T-helper 1 cell (primary cell): ENCODE measurements at places on chromosomes 1 and 21.

DNA sequence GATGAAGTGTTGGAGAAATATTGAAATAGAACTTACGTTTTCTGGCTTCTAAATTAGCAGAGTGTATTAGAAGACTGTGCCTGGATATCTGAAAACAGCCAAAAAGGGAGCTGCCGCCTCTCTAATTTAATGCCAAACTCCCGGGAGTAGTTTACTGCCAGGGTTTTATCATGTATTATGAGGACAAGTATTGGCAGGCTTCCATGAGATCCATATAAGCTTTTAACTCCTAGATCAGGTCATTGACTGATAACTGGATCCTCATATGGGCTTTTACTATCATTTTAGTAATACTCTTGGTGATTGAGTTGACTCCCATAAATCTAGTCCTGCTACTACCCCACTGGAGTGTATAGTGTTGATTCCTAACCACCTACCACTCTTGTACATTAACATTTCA lies 178.4 kb upstream of the CXADR start:
- DNase-seq = no peak

- DNase-seq = peak; percentile 23
Measured at GRCh38 chr1:201171063-201172036, 17.1 kb upstream of the TMEM9 start.

DNA sequence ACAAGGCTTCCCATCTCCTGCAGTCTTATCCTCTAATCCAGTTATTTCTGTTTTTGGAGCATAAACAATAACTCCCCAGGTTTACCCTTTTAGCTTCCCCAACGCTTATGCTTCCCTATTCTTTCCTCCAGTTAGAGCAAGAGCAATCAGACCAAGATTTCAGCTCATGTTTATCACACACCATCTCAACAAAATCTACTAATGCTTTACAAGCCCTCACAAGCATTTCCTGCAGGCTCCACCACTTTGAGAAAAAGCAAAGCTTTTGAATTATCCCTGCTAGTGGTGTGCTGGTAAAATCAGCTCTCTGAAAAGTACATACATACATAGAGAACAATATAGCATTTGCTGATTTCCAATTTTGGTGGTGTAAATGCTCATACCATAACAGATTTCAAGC lies 92.9 kb downstream of the EDEM3 start:
- no peak for DNase-seq

DNA sequence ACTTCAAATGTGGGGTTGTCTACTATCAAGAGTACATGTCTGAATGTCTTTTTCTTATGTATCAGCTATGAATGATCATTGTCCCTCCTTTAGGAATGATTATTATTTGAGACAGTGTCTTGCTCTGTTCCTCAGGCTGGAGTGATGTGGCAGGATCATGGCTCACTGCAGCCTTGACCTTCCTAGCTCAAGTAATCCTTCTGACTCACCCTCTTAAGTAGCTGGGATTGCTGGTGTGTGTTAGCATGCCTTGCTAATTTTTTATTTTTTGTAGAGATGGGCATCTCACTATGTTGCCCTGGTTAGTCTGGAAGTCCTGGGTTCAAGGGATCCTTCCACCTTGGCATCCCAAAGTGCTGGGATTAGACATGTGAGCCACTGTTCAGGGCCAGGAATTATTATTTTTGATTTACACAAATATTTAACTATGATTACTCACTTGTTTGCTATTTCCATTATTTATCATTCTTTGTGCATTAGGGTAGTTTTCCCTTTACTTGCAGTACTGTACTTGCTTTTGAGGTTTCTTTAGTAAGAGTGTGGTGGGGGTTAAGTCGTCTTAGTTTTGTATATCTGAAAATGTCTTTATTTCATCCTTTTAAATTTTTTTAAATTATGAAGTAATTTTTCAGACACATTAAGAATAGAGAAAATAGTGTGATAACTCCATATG lies 12.8 kb downstream of the S100A7 start:
- no peak for DNase-seq
